ENCODE measurements at places on chromosomes 11 and 22. TPM values are rescaled to one million over a fixed set of nuclear protein-coding genes. Genes with fewer than 3 reads are reported as not detected.

The HSD17B12 gene
- 26.3 TPM for polyA plus RNA-seq

The MUC5AC gene
- not detected for polyA plus RNA-seq

The NPAS4 gene
- polyA plus RNA-seq, result not detected

The YPEL4 gene
- 0.37 TPM for polyA plus RNA-seq

The SMC1B gene
- not detected for polyA plus RNA-seq

The LDLRAD3 gene
- polyA plus RNA-seq, result not detected

The KCNJ4 gene
- not detected for polyA plus RNA-seq

The C22orf31 gene
- polyA plus RNA-seq, result not detected

The PRR5 gene
- 175 TPM for polyA plus RNA-seq

The MN1 gene
- not detected for polyA plus RNA-seq

The GLYAT gene
- not detected for polyA plus RNA-seq

The CD6 gene
- polyA plus RNA-seq, result 156 TPM

The DDX17 gene
- 41.4 TPM for polyA plus RNA-seq

The CCDC73 gene
- not detected for polyA plus RNA-seq

The APIP gene
- 20.4 TPM for polyA plus RNA-seq

The POTEH gene
- not detected for polyA plus RNA-seq

The SYT13 gene
- not detected for polyA plus RNA-seq

The POU2AF1 gene
- polyA plus RNA-seq, result not detected

The MICAL2 gene
- polyA plus RNA-seq, result 32.4 TPM

The PEX16 gene
- 63.4 TPM for polyA plus RNA-seq

The OR8U1 gene
- polyA plus RNA-seq, result not detected

The PRG3 gene
- polyA plus RNA-seq, result not detected

The XNDC1N gene
- polyA plus RNA-seq, result 5.2 TPM

The KRTAP5-9 gene
- not detected for polyA plus RNA-seq

The FLRT1 gene
- polyA plus RNA-seq, result not detected

The RFPL3 gene
- polyA plus RNA-seq, result not detected

The THAP7 gene
- 42.8 TPM for polyA plus RNA-seq

The TENM4 gene
- not detected for polyA plus RNA-seq

The PIWIL4 gene
- polyA plus RNA-seq, result 0.36 TPM

The KRTAP5-2 gene
- polyA plus RNA-seq, result 0.46 TPM

The OSBP2 gene
- polyA plus RNA-seq, result 0.74 TPM

The MTFP1 gene
- polyA plus RNA-seq, result 43.1 TPM

The KIRREL3 gene
- not detected for polyA plus RNA-seq

The FOSL1 gene
- polyA plus RNA-seq, result 0.51 TPM

The TOB2 gene
- 24.8 TPM for polyA plus RNA-seq

The STK33 gene
- 1.5 TPM for polyA plus RNA-seq

The GTSE1 gene
- 0.10 TPM for polyA plus RNA-seq

The RIC3 gene
- polyA plus RNA-seq, result 1.5 TPM

The FGF3 gene
- polyA plus RNA-seq, result not detected

The MRGPRE gene
- not detected for polyA plus RNA-seq

The SLC43A1 gene
- 23.5 TPM for polyA plus RNA-seq

The TCN1 gene
- not detected for polyA plus RNA-seq

The CELSR1 gene
- 0.30 TPM for polyA plus RNA-seq

The FAM227A gene
- 0.08 TPM for polyA plus RNA-seq

The OR8D2 gene
- not detected for polyA plus RNA-seq

The KCNJ1 gene
- not detected for polyA plus RNA-seq

The B3GAT1 gene
- 0.07 TPM for polyA plus RNA-seq

The PHOX2A gene
- polyA plus RNA-seq, result not detected

The GLB1L3 gene
- 2.0 TPM for polyA plus RNA-seq

The MICAL3 gene
- polyA plus RNA-seq, result 1.7 TPM

The CSTPP1 gene
- polyA plus RNA-seq, result 19.7 TPM

The LRRN4CL gene
- polyA plus RNA-seq, result not detected

The DGAT2 gene
- polyA plus RNA-seq, result not detected

The LRRC75B gene
- not detected for polyA plus RNA-seq

The C11orf68 gene
- polyA plus RNA-seq, result 70.3 TPM

The XKR3 gene
- not detected for polyA plus RNA-seq

The P2RY6 gene
- polyA plus RNA-seq, result not detected

The RAPSN gene
- not detected for polyA plus RNA-seq

The OOSP1 gene
- not detected for polyA plus RNA-seq

Data from CD8-positive, alpha-beta memory T cell (primary cell).